CD4-positive, alpha-beta memory T cell (primary cell): ENCODE measurements at places on chromosomes 11 and 22.
A peak's percentile ranks its signal among the peaks of the same experiment; 100 is the strongest.

GRCh38 chr11:130092661-130093060 is 23.0 kb downstream of the APLP2 start:
- peaks cover under 1% of the 10 kb centered on the region for H3K4me1 ChIP-seq
- H3K4me3 ChIP-seq, result no peak overlapping the region
- no peaks in the 10 kb centered on the region for H3K27me3 ChIP-seq
- no peaks in the 10 kb centered on the region for H3K36me3 ChIP-seq
- no peak overlapping the region for H3K27ac ChIP-seq

DNA sequence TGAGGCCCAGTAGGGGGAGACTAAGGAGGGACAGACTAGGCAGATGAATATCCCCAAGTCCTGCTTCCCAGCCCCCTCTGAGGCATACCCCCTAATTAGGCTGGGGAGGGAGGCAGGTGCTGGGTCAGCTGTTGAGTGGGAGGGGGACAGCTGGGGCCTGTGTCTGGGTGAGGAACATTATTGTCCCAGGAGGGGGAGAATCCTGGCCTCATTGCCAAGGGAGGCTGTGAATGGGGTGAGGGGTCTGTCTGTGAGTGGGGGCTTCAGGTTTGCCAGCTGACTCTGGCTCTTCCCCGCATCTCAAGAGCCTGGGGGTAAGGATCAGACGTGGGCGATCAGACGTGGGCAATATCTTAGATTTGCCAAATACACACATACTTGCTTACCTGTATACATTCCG is 2.1 kb downstream of the INPPL1 start:
- H3K36me3 ChIP-seq, result peaks cover 28% of the 10 kb centered on the region
- H3K27me3 ChIP-seq, result no peaks in the 10 kb centered on the region
- no peak for DNase-seq
- H3K4me3 ChIP-seq, result no peak overlapping the region
- H3K4me1 ChIP-seq, result peaks cover 19% of the 10 kb centered on the region

GRCh38 chr22:29580200-29580810 is 608 bp downstream of the NIPSNAP1 start:
- peaks cover 14% of the 10 kb centered on the region for H3K4me1 ChIP-seq
- no peaks in the 10 kb centered on the region for H3K27me3 ChIP-seq
- peak; percentile 5 for DNase-seq
- no peaks in the 10 kb centered on the region for H3K36me3 ChIP-seq
- peak overlapping the region; percentile 58 for H3K27ac ChIP-seq

GRCh38 chr22:38966942-38967341 is 9.5 kb downstream of the APOBEC3A start:
- no peak overlapping the region for H3K4me3 ChIP-seq
- H3K36me3 ChIP-seq, result no peaks in the 10 kb centered on the region
- no peak overlapping the region for H3K27ac ChIP-seq

DNA sequence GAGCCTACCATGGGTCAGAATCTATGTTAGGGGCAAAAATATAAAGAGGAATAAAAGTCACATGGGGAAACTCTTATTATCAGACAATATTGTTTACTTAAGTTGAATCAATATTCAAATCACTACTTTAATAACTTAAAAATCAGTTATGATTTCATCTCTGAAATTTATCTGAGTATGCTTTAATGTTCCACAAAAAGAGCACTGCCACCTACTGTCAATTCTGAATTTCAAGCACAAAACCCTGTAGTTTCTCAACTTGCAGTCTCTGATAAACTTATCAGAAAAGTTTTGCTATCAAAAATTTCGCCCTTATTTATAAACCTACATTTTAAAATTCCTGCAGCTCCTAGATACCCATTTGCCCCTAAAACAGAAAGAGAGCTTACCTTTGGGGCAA is 47.3 kb downstream of the RDX start:
- H3K4me1 ChIP-seq, result no peaks in the 10 kb centered on the region
- H3K27ac ChIP-seq, result no peak overlapping the region
- no peaks in the 10 kb centered on the region for H3K27me3 ChIP-seq

- H3K4me1 ChIP-seq, result no peaks in the 10 kb centered on the region
- H3K27me3 ChIP-seq, result no peaks in the 10 kb centered on the region
- H3K4me3 ChIP-seq, result no peak overlapping the region
- H3K36me3 ChIP-seq, result no peaks in the 10 kb centered on the region
- no peak for DNase-seq
Observed at GRCh38 chr11:101090679-101091270, 38.8 kb downstream of the PGR start.

- no peak overlapping the region for H3K27ac ChIP-seq
- no peak overlapping the region for H3K4me3 ChIP-seq
- DNase-seq, result no peak
- no peaks in the 10 kb centered on the region for H3K27me3 ChIP-seq
- H3K4me1 ChIP-seq, result peaks cover 8% of the 10 kb centered on the region
- peaks cover 18% of the 10 kb centered on the region for H3K36me3 ChIP-seq
Observed at GRCh38 chr22:19962909-19963806, 21.5 kb upstream of the TXNRD2 start.

DNA sequence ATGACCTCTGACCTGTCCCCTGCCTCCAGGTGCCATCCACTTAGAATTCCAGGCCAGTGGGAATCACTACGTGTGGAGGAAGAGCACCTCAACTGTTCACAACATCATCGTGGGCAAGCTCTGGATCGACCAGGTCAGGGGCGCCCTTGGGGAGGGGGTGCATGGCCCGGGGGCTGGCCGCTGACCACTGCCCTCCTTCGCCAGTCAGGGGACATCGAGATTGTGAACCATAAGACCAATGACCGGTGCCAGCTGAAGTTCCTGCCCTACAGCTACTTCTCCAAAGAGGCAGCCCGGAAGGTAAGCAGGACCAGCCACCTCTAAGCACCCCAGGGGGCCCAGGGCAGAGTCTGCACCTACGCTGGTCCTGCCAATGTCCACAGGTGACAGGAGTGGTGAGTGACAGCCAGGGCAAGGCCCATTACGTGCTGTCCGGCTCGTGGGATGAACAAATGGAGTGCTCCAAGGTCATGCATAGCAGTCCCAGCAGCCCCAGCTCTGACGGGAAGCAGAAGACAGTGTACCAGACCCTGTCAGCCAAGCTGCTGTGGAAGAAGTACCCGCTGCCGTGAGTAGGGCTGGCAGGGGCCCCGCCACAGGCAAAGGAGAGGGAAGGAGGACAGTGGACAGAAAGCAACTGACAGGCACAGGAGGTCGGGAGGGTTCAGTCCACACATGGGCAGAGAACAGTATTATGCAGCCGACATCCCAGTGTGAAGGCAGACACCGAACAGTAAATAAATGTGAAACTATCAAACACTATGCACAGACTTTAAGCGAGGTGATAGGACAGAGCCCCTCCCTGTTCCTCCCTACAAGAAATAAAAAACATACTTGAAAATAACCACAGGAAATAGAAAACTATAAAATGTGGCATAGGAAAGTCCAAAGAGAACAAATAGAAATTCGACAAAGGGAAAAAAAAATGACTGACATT is 74.9 kb downstream of the MORC2 start:
- peaks cover 24% of the 10 kb centered on the region for H3K4me1 ChIP-seq
- H3K27ac ChIP-seq, result peak overlapping the region; percentile 16
- no peaks in the 10 kb centered on the region for H3K36me3 ChIP-seq

GRCh38 chr22:25645964-25646363 is 81.5 kb downstream of the GRK3 start:
- H3K36me3 ChIP-seq, result no peaks in the 10 kb centered on the region
- DNase-seq, result no peak
- H3K27me3 ChIP-seq, result no peaks in the 10 kb centered on the region
- no peaks in the 10 kb centered on the region for H3K4me1 ChIP-seq
- no peak overlapping the region for H3K27ac ChIP-seq

GRCh38 chr22:24095826-24096757 is 85.0 kb downstream of the CABIN1 start:
- no peak overlapping the region for H3K4me3 ChIP-seq
- H3K36me3 ChIP-seq, result peaks cover 40% of the 10 kb centered on the region
- no peak for DNase-seq

GRCh38 chr11:71548716-71549151 is 514 bp downstream of the KRTAP5-9 start:
- H3K4me3 ChIP-seq, result no peak overlapping the region
- H3K27ac ChIP-seq, result no peak overlapping the region

DNA sequence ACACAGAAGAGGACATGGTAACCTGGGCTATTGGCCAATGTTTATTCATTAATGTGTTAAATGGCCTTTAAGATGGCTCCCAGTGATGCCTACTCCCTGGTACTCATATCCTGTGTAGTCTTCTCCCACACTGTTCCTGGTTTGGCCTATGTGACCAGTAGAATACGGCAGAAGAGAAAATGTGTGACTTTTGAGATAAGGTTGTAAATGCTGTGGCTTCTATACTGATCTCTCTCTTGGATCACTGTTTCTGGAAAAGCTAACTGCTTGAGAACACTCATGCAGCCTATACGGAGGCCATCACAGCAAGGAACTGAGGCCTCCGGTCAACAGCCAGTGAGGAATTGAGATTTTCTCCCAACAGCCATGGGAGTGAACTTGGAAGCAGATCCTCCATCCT is 24.1 kb downstream of the MAML2 start:
- H3K27ac ChIP-seq, result no peak overlapping the region
- no peak for DNase-seq
- H3K4me3 ChIP-seq, result no peak overlapping the region
- no peaks in the 10 kb centered on the region for H3K27me3 ChIP-seq

- H3K4me3 ChIP-seq, result no peak overlapping the region
- no peak overlapping the region for H3K27ac ChIP-seq
- H3K27me3 ChIP-seq, result no peaks in the 10 kb centered on the region
- peaks cover 22% of the 10 kb centered on the region for H3K36me3 ChIP-seq
- H3K4me1 ChIP-seq, result peaks cover 23% of the 10 kb centered on the region
Observed at GRCh38 chr22:18088825-18089568, 11.2 kb downstream of the PEX26 start.

DNA sequence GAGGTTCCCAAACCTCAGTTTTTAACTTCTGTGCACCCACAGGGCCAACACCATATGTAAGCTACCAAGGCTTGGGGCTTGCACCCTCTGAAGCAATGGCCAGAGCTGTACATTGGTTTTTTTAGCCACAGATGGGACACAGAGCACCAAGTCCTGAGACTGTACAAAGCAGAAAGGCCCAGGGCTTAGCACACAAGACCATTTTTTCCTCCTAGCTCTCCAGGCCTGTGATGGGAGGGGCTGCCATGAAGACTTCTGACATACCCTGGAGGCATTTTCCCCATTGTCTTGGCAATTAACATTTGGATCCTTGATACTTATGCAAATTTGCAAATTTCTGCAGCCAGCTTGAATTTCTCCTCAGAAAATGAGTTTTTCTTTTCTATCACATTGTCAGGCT is 23.4 kb downstream of the CNTF start:
- H3K36me3 ChIP-seq, result no peaks in the 10 kb centered on the region
- H3K4me1 ChIP-seq, result peaks cover 6% of the 10 kb centered on the region
- H3K27me3 ChIP-seq, result no peaks in the 10 kb centered on the region
- DNase-seq, result no peak

- H3K4me1 ChIP-seq, result no peaks in the 10 kb centered on the region
- no peaks in the 10 kb centered on the region for H3K27me3 ChIP-seq
- no peak overlapping the region for H3K4me3 ChIP-seq
- no peaks in the 10 kb centered on the region for H3K36me3 ChIP-seq
- no peak overlapping the region for H3K27ac ChIP-seq
- DNase-seq, result no peak
Observed at GRCh38 chr11:111393585-111393984, 14.5 kb upstream of the POU2AF1 start.

DNA sequence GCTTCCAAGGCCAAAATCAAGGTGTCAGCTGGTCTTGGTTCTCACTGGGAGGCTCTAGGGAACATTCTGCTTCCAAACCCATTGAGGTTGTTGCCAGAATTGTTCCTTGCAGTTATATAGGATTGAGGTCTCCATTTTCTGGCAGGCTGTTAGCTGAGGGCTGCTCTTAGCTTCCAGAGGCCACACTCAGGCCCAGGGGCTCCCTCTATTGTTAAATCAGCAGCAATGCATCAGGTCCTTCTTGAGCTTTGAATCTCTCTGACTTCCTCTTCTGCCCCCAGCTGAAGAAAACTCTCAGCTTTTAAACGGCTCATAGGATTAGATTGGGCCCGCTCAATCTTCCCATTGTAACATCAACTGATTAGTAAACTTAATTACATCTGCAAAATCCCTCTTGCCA is 39.3 kb upstream of the BSX start:
- H3K27ac ChIP-seq, result no peak overlapping the region
- DNase-seq, result peak; percentile 25
- H3K27me3 ChIP-seq, result no peaks in the 10 kb centered on the region
- no peak overlapping the region for H3K4me3 ChIP-seq
- peaks cover 8% of the 10 kb centered on the region for H3K4me1 ChIP-seq
